ENCODE measurements at places on chromosomes 6 and 20. TPM values are rescaled to one million over a fixed set of nuclear protein-coding genes. Genes with fewer than 3 reads are reported as not detected.

The APOM gene
- total RNA-seq = 1.4 TPM

The OLIG3 gene
- not detected for total RNA-seq

The KHDC1L gene
- total RNA-seq = not detected

The LPA gene
- total RNA-seq = not detected

The C2 gene
- total RNA-seq = not detected

The NKX2-4 gene
- not detected for total RNA-seq

Data from mammary microvascular endothelial cell (primary cell).